NCI-H2081 (cell line): ENCODE measurements at places on chromosomes 7 and 10.

DNA sequence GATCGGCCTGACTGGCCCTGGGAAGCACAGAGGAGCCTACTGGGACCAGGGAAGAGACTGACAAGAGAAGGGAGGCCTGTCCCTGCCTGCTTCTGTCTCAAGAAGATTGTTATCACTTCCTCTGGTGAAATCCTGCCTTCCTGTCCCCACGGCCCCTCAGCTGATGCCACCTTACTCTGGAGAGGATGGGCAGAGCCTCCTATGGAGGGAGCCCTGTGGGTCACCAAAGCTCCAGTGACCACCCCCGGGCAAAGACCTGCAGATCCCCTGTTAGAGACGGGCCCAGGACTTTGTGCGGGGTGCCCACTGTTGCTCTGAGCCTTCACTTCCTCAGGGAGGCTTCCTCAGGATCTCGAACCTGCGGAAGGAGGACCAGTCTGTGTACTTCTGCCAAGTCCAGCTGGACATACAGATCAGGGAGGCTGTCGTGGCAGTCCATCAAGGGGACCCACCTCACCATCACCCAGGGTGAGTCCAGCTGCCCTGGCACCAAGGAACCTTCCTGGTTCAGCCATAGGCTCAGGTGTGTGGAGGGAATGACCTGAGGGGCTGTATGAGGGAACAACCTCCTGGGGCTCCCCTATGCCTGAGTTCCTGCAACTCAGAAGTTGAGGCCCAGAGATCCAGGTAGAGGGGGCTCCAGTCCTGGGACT lies 1.4 kb upstream of the PILRB start:
- no peak for DNase-seq

DNA sequence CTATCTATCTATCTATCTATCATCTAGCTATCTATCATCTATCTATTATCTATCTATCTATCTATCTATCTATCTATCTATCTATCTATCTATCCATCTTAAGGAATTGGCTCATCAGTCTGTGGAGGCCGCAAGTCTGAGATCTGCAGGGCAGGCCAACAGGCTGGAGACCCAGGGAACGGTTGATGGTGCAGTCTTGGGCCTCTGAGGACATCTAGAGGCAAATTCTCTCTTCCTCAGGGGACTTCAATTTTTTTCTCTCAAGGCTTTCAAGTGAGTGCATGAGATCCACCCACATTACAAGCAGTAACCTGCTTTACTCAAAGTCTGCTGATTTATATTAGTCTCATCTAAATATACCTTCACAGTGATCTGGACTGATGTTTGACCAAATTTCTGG lies 197.0 kb downstream of the GLRX3 start:
- no peak for DNase-seq

- no peak for DNase-seq
These were observed 243.0 kb upstream of the FZD8 start for GRCh38 chr10:35885076-35885475.

DNA sequence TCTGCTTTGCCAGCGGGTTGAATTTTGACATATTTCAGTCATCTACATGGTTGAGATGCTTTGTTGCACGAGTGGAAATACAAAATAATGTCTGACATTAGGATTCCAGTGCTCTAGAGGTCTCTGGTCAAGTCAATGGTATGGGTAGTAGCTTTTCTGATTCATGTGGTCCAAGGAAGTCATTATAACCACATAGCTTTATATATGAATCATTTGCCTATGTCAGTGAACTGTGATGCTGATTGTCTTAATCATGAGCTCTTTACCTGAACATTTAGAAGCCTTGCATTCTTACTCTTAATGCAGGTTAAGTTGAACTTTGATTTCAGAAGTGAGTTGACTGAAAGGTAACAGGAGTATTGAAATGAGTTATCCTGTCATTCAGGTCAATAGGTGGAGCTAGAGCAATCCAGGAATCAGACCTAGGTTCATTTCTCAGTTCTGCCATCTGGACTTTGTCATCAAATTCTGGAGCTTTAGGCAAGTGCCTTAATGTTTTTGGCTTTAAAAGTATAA lies 3.3 kb downstream of the MAPK8 start:
- DNase-seq = no peak

GRCh38 chr10:117226813-117227451 lies 14.0 kb upstream of the SLC18A2 start:
- DNase-seq = peak; percentile 44

GRCh38 chr10:70284542-70285475 lies 1.0 kb upstream of the NPFFR1 start:
- DNase-seq = no peak

DNA sequence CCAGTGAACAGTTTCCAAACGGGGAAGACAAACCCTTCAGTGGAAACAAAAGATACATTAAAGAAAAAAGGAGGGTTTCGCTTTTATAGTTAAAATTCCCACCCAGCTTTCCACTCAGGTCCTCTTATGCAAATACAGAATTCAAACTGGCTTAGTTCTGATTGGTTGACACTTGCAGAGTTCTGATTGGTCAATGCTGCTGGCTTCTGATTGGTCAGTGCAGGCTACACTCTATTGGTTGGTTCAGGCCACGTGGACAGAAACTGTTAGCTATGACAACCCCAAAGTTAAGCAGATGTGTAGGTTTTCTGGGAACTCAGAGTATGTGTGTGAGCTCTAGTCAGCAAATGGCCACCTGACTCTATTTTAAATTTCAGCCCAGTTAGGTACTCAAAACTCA lies 80.0 kb downstream of the FBXL13 start:
- DNase-seq = no peak

DNA sequence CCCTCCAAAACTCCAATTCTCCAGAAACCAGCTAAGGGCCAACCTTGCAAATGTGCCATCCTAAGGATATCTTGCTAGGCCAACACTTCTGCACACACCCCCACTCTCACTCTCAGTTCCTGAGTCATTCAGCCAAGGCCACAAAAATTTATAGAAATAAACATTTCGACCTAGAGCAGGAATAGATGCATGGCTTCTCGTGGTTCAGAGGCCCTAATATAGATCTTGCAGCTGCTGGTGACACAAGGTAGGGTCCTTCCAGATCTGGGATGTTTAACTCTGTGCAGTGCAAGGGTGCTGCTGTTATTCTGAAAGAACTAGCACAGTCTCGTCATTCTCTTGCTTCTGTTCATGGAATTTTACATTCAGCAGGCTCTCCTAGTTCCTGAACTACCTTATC lies 369.3 kb downstream of the CALN1 start:
- no peak for DNase-seq

DNA sequence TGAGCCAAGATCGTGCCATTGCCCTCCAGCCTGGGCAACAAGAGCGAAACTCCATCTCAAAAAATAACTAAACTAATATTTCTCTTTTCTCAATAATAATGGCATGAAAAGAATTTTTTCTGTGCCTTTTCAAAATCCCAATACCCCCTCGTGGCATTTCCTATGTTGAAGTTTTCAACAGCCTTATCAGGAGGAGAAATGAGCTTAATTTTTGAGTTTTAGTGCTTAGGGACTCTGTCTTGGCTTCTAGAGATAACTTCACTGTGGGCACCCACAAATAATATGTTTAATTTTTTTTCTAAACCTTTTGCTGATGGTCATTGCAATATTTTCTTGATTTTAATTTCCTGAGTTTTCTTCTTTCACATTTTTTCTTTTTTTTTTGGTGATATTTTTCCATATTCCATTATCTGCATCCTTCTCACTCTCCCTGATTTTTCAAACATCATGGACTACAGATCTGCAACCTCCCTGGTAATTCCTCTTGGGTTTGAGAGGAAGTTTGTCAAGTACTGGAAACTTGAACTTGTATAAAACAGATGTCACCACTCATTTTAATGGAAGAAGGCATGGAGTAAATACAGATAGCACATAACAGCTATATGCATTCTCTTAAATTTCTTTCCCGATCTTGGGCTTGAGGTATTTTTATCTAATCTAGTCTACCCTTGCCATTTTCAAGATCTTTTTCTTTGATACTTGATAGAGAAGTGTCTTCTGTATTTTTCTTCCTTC lies 84.0 kb downstream of the KAT6B start:
- DNase-seq = no peak

- peak; percentile 77 for DNase-seq
These were observed 21.5 kb downstream of the POLL start for GRCh38 chr10:101566333-101567164.
